SK-N-SH (cell line): ENCODE measurements at places on chromosomes 12 and 14.
A peak's percentile ranks its signal among the peaks of the same experiment; 100 is the strongest.

- peak; percentile 83 for DNase-seq
Observed at GRCh38 chr12:8914716-8915526, 612 bp downstream of the PHC1 start.

DNA sequence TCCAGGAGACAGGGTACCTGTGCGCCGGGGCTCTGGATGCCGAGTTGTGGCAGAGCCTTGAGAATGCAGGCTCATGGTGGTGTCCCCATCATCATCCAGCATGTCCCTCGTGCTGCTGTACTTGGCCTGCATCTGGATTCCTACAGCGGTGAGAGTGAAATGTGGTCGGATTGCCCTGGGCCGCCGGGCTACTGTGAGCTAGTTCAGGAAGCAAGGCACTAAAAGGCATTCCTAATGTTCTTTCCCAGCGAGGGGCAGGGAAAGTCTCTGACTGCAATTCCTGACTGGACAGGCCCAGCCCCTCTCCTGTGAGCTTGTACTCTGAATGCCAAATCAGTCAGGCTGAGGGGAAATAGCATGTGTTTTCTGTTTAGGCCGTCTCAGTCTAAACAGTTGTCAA is at the start of gene CLEC1A:
CLEC1A (minus strand) TSS at position 195 of the 400 bp plus-strand sequence; CDS start at position 132, 63 bp downstream.
- DNase-seq = no peak

DNA sequence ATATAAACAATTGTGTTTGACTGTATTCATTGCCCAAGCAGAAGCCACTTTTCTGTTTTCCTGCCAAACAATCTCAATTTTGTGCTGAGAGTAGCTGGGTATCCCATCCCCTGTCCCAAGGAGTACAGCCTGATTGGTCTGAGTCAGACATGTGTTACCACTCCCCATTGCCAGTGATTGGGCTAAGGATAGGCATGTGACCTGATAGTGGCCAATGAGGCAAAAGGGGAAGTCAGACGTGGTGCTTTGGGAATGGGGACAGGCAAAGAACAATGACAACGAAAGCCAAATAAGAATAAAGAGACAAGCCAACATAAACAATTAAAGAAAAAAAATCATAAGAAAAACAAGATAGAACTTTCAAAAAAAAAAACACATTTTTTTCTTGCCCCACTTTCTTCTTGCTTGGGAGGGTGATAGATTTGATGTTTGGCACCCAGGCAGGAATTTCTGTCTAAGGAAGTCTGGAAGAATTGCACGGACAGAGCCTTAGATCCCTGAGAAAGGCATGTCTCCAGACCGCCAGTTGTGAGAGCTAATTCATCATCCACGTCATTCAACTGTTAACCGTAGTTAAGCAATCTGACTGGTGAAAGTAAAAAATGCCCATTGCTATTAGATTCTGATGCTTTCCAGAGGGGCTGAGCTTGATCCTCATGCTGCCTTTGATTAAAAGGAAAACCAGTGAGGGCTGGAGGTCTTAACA is 626.6 kb upstream of the TMEM132C start:
- no peak for DNase-seq

DNA sequence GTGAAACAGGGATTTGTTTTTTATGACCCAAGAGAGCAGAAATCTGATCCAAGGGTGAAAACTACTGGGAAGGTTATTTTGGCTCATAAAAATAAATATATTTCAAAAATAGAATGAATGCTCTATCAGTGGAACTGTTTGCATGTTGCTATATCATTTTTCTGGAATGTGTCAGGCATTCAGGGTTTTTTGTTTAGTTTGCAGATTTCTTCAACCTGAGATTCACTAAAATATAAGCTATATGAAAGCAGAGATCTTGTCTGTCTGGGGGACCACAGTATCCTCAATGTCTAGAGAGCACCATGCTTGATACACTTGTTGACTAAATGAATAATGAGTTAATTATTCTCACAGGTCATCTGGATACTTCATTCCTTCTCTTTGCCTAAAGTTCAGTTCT is 165.1 kb downstream of the NUBPL start:
- DNase-seq = no peak

DNA sequence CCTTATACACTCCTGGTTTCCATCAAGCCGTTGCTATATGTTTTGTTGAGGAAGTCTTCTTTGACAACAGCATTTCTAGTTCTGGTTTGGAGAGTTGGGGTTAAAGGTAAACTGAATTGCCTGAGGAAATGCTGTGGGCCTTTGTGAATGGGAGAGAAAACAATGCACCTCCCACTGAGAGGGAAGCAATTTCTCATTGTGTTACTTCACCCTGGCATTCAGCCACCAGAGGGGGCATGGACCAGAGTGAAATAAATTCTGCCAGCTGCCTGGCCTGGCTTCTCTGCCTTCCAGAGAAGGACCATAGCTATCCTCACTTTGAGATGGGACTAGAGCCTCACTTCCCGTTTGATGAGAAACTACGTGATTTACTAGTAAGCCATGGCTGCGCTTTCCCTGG is 475.3 kb downstream of the EGLN3 start:
- DNase-seq = peak; percentile 56

- DNase-seq = no peak
Observed at GRCh38 chr14:79089576-79089975, 919.4 kb downstream of the NRXN3 start.

DNA sequence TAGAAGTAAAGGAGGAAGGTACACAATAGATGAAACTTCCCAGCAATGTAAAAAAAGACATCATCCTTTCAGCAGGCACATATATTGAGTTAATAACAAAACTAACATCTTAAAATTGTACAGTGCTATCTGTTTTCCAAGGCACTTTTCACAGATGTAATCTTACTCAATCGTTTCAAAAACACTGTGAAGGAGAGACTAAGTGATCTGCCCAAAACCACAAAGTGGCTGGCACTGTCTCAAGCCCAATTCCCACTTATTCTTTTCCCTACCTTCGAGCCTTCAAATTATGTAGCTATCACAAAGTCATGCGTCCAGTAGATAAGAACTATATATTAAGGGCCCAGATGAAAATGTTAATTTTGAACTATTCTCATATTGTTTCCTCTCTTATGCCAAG is 193.6 kb upstream of the RASSF8 start:
- no peak for DNase-seq

DNA sequence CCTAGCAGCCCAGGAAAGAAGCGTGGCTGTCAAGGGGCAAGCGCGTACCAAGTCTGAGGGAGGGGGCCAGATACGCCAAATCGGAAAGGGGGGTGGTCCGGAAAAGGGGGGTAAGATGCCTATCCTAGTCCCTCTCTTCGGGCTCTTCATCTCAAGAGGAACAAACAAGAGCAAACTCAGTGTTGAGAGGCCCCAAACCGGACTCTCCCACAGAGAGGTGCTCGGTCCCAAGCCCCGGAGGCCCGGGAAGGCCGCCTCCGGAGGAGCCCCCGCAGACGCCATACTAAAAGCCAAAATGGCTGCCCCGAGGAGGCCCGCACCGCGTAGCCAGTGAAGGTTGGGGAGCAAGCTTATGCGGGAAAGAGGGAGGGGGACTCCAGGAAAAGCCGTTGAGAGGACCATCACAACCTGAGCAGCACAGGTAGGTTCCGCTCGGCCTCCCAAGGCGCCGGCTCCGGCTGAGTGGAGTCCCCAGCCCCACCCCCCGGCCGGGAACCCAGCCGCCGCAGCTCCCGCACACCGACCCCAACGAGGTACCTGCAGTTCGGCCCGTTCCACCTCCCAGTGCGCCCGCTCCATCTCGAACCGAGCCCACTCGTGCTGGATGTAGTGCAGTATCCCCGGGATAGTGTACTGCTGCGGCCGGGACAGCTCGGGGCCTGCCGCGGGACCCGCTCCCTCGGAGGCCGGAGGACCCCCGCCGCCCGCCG is at the start of gene AP4S1:
AP4S1 (plus strand) TSS at position 283 of the 710 bp plus-strand sequence. CDS start 40,548 bp downstream, outside the sequence.
- peak; percentile 65 for DNase-seq

DNA sequence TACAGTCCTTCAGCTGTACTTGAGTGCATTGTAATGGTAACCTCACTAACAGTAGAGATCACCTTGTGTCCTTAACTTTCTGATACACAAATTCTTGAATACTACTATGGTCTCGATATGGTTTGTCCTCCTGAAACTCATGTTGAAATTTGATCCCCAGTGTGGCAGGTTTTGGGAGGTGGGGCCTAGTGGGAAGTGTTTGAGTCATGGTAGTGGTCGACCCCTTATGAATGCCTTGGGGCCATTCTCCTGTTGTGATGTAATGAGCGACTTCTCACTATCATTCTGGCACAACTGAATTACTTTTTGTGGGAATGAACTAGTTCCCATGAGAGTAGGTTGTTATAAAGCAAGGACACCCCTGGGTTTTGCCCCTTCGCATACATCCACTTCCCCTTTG is 52.3 kb downstream of the IPO8 start:
- no peak for DNase-seq

GRCh38 chr14:64826333-64826732 is 53.4 kb downstream of the SPTB start:
- DNase-seq = no peak

DNA sequence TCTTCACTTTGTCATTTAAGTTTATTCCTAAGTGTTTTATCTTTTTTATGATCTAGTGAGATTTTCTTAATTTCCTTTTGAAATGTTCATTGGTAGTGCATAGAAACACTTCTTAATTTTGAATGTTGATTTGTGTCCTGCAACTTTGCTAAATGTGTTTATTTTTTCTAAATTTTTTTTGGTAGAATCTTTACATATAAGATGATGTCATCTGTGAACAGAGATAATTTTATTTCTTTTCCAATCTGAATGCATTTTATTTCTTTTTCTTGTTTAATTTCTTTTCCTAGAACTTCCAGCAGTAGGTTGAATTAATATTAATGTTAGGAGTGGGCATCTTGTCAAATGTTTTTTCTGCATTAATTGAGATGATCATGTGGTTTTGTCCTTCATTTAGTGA is 42.1 kb downstream of the SLCO1B3 start:
- no peak for DNase-seq

DNA sequence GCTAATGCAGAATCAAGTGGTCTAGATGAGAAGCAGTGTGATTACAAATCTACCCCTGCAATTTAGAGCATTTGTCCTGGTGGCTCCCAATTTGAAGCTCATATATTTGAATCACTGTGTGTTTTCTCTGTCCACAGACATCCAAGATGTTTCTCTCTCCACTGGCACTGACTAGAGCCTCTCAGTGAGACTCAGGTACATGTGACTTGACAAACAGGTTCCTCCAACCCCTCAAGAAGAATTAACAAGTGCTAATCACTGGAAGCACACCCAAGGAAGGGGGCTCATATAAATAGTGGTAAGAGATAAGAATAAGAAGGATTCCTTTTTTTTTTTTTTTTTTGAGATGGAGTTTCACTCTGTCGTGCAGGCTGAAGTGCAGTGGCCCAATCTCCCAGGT is 20.5 kb downstream of the OR10G2 start:
- DNase-seq = no peak

DNA sequence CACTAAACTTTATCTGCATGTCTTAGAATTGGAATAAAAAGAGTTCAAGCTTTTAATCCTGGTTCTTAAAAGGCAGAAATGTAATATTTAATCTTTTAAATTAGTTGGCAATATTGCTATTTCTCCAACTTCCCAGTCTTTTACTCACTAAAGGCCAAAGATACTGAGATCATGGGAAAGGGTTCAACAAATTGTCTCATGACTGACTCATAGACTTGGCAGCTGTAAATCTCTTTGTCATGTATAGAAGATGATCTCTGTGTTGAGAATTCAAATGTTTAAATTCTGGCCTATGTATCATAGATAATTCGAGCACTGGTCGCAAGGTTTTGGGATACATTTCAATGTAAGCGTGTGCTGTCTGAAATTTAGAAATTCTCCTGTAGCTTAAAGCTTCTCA is 40.1 kb upstream of the STRAP start:
- DNase-seq = no peak

- DNase-seq = no peak
Observed at GRCh38 chr14:95504135-95505029, 12.1 kb downstream of the SYNE3 start.

DNA sequence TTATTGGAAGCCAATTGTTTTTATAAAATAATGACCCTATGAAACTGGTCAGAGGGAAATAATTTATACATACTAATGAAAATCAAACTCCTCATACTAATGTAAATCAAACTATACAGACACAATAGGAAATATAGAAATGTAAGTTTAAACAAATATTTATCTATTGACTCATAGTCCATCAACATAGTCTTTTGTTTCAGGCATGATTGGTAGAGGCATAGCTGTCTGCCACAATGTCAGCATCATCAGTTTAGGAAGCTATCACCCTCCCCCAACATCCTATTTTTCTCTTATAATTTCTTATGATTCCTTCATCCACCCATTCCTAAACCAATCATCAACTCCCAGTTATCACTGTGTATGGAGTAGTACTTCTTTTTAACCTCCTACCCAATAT is 117.7 kb downstream of the SLC38A6 start:
- DNase-seq = no peak

DNA sequence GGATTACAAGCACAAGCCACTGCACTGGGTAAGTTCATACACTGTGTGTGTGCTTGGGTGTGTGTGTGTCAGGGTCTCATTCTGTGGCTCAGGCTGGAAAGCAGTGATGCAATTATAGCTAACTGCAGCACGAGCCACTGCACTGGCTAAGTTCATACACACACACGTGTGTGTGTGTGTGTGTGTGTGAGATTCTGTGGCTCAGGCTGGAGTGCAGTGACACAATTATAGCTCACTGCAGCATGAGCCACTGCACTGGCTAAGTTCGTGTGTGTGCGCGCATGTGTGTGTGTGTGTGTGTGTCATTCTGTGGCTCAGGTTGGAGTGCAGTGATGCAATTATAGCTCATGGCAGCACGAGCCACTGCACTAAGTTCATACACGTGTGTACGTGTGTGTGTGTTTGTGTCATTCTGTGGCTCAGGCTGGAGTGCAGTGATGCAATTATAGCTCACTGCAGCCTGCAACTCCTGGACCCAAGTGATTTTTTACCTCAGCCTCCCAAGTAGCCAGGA is 85.4 kb downstream of the HECTD1 start:
- DNase-seq = no peak

- DNase-seq = no peak
Observed at GRCh38 chr12:1429980-1430379, 164.4 kb downstream of the FBXL14 start.

DNA sequence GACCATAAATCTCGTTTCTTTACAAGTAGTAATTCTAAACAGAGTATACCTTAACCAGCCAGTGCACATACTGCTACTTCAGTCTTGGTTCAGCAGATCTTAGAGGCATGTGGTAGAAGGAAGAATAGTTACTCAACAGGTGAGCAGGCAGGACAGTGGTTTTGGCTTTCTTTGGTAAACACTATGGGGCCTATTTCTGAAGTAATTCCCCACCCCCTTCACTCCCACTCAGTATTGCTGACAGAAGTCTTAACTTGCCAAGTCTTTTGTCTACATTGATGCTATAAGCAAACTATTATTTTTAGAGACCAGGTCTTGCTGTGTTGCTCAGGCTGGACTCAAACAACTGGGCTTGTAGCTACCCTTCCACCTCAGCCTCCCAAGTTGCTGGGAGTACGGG is 68.5 kb downstream of the FBXO34 start:
- DNase-seq = no peak

GRCh38 chr14:99158646-99159165 is 113.3 kb downstream of the BCL11B start:
- DNase-seq = no peak
